Cerebellum (tissue), 4 donors: ENCODE measurements at places on chromosomes 7 and 10. TPM values are rescaled to one million over a fixed set of nuclear protein-coding genes. Genes with fewer than 3 reads are reported as not detected.

DNA sequence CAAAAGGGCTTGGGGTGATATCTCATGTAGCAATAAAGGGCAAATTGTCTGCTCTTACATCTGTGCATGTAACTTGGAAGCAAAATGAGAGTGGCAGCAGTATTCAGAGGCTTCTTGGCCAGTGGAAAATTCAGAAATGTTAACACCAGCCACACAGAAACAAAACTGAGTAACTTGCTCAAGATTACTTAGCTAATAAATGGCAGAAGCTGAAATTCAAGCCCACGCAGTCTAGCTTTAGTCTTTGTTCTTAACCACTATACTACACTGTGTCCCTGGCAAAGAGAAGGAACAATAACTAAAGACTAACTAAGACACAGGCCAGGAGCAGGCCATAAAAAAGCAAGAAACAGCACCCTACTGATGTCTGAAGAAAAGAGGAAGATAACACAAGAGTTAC is 185.9 kb upstream of the ASAH2 start:
- DNase-seq, result no peak

GRCh38 chr10:71727105-71727737 is 7.6 kb upstream of the C10orf105 start:
- no peak for DNase-seq

DNA sequence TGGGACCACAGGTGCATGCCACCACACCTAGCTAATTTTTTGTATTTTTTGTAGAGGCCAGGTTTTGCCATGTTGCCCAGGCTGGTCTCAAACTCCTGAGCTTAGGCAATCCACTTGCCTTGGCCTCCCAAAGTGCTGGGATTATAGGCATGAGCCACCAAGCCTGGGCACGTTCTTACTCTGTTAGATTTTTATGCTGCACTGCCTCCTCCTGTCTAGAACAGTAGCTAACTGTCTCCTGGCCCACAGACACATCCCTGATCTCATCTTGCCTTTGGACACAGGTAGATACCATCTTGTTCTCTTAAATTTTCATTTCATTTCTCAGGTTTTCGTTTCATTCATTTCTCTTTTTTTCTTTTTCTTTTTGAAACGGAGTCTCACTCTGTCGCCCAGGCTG is 41.1 kb downstream of the BLVRA start:
- no peak for DNase-seq

DNA sequence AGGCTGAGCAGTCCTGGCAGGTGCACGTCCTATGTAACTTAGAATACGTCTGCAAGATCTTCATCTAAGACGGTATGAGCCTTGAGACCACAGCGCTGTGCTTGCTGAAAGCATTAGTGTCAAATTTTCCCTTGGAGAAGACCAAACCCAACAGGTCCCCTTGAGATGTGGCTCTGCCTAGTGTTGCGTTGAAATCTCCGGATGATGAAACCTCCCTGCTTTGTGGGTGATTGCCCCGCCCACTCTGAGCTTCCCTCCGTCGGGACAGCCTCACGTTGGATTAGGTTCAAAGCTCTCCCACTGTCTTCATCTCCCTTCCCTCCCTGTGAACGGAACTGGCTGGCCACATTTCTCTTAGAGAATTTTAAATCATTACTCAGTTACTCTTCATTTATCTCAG is 102.0 kb downstream of the ADARB2 start:
- no peak for DNase-seq

DNA sequence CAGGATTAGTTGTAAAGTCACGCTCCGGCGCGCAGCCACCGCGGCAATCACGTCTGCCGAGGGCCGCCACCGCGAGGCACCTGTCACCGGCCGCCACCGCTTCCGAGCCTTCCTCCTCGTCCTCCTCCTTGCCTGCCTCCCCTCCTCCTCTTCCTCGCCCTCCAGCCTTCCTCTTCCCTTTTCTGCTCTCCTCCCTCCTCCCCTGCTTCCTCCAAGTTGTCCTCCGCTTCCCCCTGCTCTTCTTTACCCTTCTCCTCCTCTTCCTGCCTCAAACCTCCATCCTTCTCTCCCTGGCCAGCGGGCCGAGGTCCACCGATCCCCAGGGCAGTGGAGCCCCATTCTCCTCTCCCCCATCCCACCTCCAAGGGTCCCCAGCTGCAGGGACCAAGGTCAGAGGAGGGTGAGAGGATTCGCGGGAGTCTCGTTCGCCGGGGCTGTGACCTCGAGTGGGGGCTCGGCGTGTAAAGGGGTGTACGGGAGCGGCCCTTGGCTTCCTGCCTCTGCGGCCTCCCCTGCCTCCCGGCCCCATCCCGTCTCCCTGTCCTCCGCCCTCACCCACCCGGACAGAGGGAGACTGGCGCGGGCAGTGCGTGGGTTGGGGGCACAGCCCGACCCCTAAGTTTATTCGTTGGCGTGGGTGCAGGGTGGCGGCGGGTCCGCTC is 89.5 kb upstream of the PAX2 start:
- DNase-seq, result no peak

DNA sequence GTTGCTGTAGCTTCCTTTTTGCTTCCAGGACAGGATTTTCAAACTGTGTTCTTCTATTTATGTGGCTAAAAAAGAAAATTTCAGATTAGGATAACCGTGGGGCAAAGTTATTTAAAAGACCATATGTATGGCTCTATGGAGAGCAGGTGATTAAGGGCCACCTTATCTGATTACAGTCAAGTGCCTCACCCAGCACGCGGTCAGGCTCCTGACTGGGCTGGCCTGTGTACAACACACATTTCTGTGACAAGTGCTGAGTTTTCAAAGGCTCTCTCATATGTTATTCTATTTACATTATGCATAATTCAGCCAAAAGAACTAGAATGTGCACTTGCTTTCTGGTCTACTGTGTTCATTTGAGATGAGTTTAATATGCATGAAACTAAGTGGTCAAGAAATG is 547.4 kb downstream of the PHTF2 start:
- peak; percentile 12 for DNase-seq

The ATG9B gene
- total RNA-seq, result 3.9 TPM

- DNase-seq, result no peak
Measured at GRCh38 chr10:60594476-60595051, 183.7 kb upstream of the CDK1 start.

The HOXA5 gene
- total RNA-seq, result not detected

DNA sequence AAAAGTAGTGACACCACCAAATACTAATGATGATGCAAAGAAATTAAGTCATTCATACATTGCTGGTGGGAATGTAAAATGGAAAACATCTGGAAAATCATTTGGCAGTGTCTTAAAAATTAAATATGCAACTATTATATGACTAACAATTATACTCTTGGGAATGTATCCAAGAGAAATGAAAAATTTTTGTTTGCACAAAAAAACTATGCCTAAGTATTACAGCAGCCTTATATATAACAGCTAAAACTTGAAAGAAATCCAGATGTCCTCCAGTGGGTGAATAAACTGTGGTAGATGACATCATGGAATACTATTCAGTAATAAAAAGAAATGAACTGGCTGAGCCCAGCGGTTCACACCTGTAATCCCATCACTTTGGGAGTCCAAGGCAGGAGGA is 132.0 kb downstream of the NEBL start:
- no peak for DNase-seq

GRCh38 chr7:112074464-112074863 is 131.7 kb downstream of the DOCK4 start:
- no peak for DNase-seq

DNA sequence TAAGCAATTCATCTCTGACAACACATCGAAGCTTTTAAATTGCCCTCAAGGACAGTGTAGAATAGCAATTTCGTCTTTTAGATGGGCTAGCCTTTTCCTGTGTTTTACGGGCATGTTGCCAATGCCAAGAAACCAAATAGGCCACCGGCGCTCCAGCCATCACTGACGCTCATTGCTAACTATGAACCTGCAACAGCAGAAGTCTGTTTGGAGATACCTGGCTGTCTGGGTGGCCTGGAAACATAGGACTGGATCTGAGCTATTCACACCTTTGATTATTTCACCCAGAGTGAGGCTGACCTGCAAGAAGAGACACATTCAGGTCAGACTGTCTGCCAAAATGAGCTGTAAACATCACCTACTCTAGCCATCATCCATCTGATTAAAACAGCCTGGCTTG is 12.0 kb downstream of the KPNA7 start:
- DNase-seq, result no peak

The CTTNBP2 gene
- 63.5 TPM for total RNA-seq

The CACNB2 gene
- 16.2 TPM for total RNA-seq

The ADAM8 gene
- 1.6 TPM for total RNA-seq

DNA sequence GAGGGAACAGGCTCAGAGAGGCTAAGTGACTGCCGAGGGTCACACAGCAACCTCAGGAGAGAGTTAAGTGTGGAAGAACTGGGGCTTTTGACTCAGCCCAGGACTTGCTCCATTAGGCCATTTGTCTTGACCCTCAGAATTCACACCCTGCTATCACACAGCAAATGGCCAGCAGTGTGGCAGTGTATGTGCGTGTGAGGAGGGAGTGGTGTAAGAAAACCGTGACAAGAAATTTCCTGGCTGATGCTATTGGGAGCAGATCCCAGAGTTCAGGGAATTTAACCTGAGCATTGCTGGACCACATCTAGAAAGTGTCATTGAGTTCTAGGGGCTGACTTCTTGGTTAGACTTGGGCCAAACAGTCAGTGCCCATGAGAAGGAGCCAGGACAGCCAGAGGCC is 18.4 kb downstream of the VWA2 start:
- no peak for DNase-seq

The AKR1C4 gene
- not detected for total RNA-seq

GRCh38 chr7:91265693-91266066 is 1.4 kb downstream of the FZD1 start:
- no peak for DNase-seq

DNA sequence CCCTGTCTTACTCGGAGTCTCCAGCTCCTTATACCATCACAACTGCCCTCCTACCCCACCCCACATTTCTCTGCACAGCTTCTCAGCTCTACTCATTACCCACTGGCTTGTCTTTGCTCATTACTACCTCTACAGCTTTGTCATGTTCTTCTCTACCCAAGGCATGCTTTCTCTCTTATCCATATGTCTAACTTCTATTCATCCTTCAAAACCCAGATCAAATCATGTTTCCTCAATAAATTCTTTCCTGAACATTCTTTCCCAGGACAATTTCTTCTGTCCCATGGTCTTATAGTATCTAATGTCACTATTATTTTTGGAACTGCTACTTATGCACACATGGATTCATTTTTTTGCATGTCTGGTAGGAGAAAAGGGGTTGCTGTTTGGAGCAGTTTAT is 231.4 kb downstream of the PTEN start:
- no peak for DNase-seq

DNA sequence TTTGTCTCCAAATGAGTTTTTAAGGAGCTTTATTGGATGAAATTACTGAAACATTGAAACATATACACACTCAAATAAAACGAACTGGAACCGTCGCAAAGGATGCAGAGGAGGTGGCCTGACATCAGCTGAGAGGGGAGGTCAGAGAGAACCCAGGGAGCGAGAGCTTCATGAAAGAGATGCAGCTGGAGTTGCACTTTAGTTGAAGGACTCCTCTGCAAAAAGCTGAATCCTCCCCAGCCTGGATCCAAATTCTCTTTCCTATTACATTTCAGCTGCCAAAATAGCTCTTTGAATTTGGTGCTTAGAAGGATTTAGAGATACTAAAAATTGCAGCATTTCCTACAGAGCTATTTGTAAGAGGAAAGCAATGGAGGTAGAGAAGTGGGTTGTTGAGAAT is 140.0 kb upstream of the DPP6 start:
- no peak for DNase-seq
